ENCODE measurements at places on chromosomes 2 and 18. TPM values are rescaled to one million over a fixed set of nuclear protein-coding genes. Genes with fewer than 3 reads are reported as not detected.

The LYG2 gene
- total RNA-seq, result not detected

The TXNDC2 gene
- total RNA-seq, result not detected

The AGXT gene
- not detected for total RNA-seq

The BMP10 gene
- not detected for total RNA-seq

The ATOH8 gene
- not detected for total RNA-seq

The DNER gene
- not detected for total RNA-seq

The DSC2 gene
- total RNA-seq, result not detected

The CCBE1 gene
- not detected for total RNA-seq

The HJURP gene
- 127 TPM for total RNA-seq

The POTEC gene
- total RNA-seq, result not detected

The SH2D6 gene
- 0.40 TPM for total RNA-seq

The STPG4 gene
- 0.27 TPM for total RNA-seq

The LOXHD1 gene
- total RNA-seq, result not detected

The LIPG gene
- total RNA-seq, result 0.22 TPM

The GPR45 gene
- not detected for total RNA-seq

The SELENOI gene
- 22.9 TPM for total RNA-seq

The EML6 gene
- 0.38 TPM for total RNA-seq

The NTSR2 gene
- not detected for total RNA-seq

The RBM44 gene
- total RNA-seq, result 0.52 TPM

The OSBPL6 gene
- 1.9 TPM for total RNA-seq

The MYCN gene
- total RNA-seq, result 0.19 TPM

The ZNF521 gene
- total RNA-seq, result not detected

Data from activated naive CD4-positive, alpha-beta T cell treated with anti-CD3 and anti-CD28 coated beads for 36 hours (primary cell).